CD4-positive, alpha-beta T cell treated with Interleukin-17A for 4 hours (primary cell): ENCODE measurements at places on chromosomes 11 and 22.

GRCh38 chr22:28231441-28231840, 312.4 kb upstream of the PITPNB start:
- DNase-seq = no peak

- no peak for DNase-seq
Measured at GRCh38 chr11:122698392-122698791, 42.9 kb downstream of the UBASH3B start.

DNA sequence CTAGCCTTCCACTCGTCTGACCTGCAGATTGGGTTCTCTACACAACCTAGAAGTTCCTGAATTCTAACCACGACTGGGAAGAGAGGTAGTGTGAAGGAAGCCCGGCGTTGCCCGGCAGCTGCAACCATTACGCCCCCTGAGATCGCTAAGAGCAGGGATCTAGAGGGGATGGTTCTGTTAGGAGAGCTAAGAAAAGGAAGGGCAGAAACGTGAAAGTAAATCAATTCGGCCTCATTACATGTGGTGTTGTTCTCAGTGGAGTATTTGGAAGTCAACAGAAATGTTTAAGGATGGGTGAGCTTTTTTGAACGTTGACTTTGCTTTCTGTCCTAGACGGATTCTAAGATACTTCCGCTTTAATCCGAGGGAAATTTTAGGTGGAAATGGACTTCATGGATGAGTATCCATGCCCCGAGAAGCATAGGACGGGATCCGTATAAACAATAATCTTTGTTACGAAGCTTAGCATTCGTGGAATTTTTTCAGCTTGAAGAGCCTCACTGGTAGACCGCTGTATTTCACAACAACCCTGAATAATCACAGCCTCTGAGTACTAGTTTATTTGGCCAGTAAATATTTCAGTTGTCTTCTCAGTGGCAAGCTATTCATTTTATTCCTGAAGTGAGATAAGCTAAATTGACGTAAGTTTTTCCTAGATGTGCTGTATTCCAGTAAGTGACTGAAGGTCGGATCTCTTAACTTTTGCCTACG, 629 bp downstream of the ATP5MG start:
- no peak for DNase-seq

DNA sequence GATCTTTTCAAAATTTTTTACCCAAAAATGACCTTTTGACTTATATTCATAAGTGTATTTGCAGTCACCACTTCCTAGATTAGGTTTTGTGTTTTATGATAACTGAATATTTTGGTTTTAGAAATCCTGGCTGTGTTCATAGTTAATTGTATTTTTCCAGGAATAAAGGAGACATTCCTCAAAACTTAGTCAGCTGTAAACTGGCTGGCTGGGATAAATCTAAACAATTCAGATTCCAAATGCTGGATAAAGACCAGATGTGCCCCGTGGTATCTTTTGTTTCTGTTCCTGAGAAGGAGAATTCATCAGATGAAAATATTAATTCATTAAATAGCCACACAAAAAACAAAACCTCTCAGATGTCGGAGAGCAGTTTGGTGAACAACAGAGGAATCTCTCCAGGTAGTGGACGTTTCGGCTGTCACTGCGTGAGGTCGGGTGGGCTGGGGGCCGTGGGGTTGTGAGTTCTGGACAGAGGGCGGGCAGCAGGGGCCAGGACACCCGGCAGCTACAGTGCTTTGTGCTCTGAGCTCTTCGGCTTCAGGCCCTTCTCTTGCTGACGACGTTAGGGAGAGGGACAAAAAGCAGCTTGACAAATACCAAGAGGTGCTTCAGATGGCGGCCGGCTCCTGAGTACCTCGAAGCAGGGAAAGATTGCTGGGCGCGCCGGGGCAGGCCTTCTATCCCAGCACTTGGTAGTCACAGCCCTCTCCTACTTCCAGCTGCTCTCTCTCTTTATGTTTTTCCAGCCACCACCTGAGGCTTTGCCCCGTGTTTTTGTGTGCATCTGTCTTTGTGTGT, 24.6 kb downstream of the MOV10L1 start:
- DNase-seq = no peak

- no peak for DNase-seq
Measured at GRCh38 chr11:23585416-23586104, 725.3 kb upstream of the CCDC179 start.

- DNase-seq = no peak
Measured at GRCh38 chr11:33147559-33147958, 13.7 kb downstream of the CSTF3 start.

GRCh38 chr22:17381192-17381913, 12.1 kb downstream of the CECR2 start:
- DNase-seq = no peak

GRCh38 chr11:93017821-93018690, 48.6 kb downstream of the MTNR1B start:
- no peak for DNase-seq

DNA sequence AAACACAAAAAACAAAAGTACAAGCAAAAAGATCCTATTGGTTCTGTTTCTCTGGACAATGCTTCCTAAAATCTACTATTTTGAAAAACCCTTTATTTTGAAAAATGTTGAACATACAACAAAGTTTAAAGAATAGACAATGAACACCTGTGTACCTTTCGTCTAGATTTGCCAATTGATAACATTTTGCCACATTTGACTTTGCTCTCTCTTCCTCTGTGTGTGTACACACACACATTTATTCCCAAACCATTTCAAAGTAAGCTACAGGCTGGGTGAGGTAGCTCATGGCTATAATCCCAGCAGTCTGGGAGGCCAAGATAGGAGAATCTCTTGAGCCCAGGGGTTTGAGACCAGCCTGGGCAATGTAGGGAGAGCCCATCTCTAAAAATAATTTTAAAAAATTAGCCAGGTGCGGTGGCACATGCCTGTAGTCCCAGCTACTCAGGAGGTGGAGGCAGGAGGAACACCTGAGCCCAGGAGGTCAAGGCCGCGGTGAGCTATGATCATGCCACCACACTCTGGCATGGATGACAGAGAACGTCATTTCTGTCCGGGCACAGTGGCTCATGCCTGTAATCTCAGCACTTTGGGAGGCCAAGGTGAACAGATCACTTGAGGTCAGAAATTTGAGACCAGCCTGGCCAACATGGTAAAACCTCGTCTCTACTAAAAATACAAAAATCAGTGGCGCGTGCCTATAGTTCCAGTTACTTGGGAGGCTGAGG, 5.3 kb upstream of the PSMC3 start:
- DNase-seq = no peak

GRCh38 chr11:66891851-66892660, 35.2 kb downstream of the LRFN4 start:
- DNase-seq = peak; percentile 20

- no peak for DNase-seq
Measured at GRCh38 chr22:17566776-17567175, 3.5 kb downstream of the SLC25A18 start.

- DNase-seq = no peak
Measured at GRCh38 chr22:46373159-46373558, 37.6 kb downstream of the TRMU start.

DNA sequence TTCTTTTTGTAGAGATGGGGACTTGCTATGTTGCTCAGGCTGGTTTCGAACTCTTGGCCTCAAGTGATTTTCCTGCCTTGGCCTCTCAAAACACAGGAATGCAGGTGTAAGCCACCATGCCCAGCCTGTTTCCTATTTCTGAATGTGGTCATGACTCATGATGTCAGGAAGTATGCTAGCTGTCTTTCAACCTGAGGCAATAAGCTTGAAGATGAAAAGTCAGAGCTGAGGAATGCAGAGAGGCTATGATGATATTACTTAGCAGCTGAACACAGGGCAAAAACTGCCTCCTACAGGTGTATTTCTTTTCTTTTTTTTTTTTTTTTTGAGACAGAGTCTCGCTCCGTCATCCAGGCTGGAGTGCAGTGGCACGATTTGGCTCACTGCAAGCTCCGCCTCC, 9.0 kb upstream of the NUCB2 start:
- DNase-seq = peak; percentile 19

- DNase-seq = no peak
Measured at GRCh38 chr11:8087756-8088155, 6.7 kb downstream of the TUB start.

DNA sequence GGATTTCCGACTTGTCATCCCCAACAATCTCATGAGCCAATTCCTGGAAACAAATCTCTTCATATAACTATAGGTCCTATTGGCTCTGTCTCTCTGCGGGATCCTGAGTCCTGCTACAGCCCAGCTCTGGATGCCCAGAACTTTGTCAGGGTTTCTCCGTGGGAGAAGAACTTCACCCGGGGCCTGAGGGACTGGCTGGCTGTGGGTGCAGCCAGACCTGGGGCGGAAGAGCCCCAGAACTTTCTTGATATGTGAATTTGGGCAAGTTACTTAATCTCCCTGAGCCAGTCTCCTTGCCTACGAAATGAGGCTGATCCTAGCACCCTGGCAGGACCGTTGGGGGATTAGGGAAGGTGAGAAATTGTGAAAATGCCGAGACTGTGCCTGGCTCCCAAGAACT, 6.6 kb upstream of the TRIM29 start:
- no peak for DNase-seq

GRCh38 chr11:18705651-18706281, 7.2 kb downstream of the TMEM86A start:
- peak; percentile 48 for DNase-seq

- no peak for DNase-seq
Measured at GRCh38 chr11:111378185-111378860, 752 bp downstream of the POU2AF1 start.
